Activated naive CD4-positive, alpha-beta T cell (primary cell): ENCODE measurements at places on chromosomes 3 and 15.
A peak's percentile ranks its signal among the peaks of the same experiment; 100 is the strongest.

DNA sequence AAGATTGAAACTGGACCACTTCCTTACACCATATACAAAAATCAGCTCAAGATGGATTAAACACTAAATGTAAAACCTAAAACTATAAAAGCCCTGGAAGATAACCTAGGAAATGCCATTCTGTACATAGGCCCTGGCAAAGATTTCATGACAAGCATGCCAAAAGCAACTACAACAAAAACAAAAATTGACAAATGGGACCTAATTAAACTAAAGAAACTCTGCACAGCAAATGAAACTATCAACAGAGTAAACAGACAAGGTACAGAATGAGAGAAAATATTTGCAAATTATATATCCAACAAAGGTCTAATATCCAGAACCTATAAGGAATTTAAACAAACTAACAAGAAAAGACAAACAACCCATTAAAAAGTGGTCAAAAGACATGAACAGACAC lies 173.1 kb upstream of the CCDC54 start:
- DNase-seq = no peak

DNA sequence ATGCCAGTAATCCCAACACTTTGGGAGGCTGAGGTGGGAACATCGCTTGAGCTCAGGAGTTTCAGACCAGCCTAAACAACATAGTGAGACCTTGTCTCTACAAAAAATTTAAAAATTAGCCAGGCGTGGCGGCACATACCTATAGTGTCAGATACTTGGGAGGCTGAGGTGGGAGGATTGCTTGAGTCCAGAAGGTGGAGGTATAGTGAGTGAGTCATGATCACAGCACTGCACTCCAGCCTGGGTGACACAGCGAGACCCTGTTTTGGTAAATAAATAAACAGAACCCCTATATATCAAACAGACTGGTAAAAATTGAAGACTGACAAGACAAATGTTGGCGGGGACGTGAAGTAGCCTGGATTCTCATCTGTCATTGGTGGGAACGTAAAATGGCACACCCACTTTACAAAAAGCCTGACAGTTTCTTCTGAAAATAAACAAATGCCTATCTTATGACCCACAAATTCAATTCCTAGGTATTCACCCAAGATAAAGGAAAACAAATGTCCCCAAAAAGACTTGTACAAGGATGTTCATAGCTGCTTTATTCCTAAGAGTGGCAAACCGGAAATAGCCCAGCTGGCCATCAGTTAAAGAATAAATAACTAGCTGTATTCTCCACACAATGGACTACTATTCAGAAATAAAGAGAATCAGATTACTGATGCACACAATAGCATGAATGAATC lies 47.0 kb upstream of the GK5 start:
- DNase-seq = no peak

DNA sequence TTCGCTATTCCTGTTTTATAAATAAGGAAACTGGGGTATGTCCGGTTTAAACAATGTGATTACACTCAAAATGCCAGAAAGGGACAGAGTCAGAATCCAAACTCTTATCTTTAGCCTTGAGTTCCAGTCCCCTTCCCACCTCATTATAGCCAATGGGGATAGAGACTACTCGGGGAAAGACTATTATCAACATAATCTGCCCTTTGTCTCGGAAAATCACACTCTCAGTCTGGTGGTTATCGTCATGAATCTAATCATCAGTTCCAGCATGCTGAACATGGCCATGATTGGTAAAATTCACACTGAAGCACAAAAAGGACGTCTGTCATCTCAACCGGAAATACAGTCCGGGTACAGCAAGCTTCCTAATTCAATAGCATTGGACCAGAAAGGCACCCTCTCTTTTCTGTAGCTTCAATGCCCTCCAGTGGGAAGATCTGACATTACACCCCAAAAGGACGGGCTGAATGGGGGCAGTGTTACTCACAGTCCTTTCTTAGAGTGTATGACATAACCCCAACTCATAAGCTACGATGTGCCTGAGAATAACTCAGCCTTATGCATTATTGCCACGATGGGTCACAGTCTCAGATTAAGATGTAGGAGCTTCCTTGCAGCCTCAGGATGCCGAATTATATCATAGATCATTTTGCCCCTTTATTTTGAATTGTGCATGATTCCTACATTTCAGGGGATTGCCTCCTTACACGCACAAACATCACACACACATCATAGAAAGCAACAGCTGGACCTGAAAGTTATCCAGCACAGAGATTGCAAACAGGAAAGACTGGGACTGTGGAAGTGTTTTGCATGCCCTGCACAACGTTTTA lies 390.4 kb upstream of the LMCD1 start:
- DNase-seq = peak; percentile 6

- no peak for DNase-seq
These were observed 213.8 kb downstream of the THSD4 start for GRCh38 chr15:71329041-71329440.

GRCh38 chr3:8445861-8446260 lies 55.8 kb upstream of the LMCD1 start:
- no peak for DNase-seq

DNA sequence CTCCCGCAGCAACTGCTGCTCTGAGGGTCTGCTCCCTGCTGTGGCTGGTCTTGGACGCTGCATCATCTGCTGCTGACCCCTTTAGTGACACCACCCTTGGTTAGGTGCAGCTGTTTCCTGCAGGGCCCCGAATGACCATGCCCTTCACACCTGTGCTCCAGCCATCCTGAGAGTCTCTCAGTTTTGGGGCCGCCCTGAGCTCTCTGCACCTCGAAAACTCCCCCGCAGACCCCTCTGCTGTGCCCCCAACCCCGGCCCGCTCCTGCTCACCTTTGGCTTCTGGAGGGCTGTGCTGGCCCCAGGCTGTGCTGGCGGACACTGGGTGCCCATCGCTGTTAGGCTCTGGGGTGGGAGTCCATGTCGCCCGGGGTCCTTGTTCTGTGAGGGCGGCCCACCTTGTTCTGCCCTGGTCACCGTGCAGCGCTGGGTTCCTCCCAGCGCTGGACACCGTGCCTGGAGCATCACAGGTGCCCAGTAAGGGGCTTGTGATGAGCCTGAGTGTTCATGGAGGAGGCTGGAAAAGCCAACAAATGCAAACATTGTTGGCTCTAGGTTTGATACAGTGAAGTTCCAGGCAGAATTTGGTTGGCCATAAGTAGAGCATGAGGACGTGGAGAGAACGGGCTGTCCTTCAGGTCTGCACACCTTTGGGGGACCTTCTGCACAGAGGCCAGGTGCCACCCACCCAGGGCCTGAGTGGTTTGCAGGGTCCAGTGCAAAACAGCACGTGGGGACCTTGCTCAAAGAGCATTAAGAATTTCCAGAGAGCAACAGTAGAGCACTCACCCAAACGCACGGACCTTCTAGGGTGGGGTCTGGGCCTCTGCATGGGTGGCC lies 12.3 kb downstream of the ABTB1 start:
- DNase-seq = no peak

DNA sequence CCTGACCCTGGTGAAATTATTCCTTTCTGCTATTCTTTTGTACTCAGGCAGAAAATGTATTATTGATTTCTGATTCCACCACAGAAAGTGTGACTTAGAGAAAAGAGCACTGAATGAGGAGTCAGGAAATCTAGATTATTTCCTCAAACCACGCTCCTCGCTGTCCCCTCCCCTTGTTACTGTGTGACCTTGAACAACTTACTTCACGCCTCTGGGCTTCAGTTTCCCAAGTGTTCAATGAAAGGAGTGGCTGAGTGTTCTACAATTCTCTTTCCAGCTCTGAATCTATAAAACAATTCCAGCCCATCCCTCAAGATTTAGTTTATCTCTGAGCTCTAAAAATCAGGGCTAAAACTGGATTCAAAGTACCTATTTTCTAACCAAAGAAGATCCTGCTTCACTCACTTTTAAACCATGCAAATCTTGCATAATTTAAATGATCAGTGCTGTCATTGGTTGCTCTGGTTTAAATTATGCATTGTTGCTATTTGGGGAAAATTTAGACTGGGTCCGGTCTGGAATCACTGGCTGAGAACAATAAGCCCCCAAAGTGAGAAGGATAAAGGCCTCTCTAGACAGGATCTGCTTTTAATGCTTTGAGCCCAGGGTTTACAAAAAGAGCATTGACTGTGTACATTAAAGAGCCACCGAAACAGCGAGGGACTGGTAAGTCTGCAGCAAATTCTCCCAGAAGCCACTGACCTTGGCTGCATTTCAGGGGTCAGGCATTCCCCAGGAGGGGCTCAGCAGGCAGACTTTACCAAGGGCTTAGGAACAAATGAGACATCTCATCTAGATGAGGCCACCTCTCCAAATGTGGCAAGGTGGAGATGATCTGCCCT lies 3.2 kb downstream of the TNIK start:
- DNase-seq = no peak

GRCh38 chr3:10193692-10194327 lies 29.1 kb downstream of the IRAK2 start:
- DNase-seq = no peak
